AG04449 (cell line): ENCODE measurements at places on chromosomes 3 and 15.

DNA sequence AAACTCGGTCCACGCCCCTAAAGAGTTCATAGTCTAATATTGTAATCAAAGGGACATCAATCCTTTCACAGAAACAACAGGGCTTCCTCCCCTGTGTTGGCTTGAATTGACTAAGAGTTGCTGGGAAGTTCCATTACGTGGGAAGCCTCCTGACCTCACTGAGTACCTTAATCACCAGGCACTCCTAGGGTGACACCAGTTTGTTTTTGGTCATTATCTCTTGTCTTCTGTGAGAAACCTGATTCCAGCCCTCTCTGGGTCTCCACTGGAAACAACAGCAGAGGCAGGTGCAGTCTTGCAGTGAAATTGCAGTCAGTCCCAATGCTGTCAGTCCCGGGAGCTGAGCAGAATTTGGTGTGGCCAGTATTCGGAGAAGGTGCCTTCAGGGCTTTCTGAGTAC, 55.4 kb downstream of the BOC start:
- no peak for DNase-seq

GRCh38 chr15:27495963-27496459, 525.0 kb downstream of the GABRG3 start:
- no peak for DNase-seq

DNA sequence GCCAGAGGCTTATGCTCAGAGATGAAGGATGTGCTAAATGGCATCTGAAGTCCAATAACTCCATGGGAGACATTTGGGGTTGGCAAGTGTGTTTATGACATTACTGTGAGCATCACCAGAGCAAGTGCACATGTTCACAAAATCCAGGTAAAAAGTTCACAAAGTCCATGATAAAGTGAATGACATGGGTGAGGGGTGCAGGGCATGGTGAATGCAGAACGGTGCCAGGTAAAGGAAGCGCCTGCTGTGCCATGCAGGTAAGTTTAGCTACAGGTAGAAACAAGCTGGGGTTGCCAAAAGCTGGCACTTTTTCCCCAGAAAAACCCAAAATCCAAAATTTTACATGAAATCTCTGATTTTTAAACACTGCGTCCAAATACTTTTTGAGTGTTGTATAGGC, 268.2 kb downstream of the ABHD5 start:
- DNase-seq: no peak

- DNase-seq: peak; percentile 94
These were observed 157.6 kb downstream of the NFKBIZ start for GRCh38 chr3:102006812-102007485.

DNA sequence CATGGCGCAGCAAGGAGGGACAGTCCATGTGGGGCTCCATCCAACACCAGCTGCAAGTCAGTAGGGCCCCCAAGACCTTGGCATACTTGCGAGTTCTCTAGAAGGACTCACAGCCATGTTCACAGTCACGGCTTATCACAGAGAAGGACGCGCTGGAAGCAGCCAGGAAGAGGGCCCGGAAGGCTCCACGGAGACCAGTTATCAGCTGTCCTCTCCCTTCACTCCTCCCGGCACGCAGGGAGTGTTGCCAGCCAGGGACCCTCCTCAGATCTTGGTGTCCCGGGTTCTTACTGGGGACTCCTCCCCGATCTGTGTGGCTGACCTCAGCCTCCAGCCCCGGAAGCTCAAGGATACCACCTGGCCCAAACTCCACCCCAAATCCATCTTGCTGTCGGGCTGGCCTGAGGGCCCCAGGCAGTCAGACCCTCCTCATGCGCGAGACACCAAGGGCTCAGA, 68.0 kb downstream of the SLTM start:
- no peak for DNase-seq

DNA sequence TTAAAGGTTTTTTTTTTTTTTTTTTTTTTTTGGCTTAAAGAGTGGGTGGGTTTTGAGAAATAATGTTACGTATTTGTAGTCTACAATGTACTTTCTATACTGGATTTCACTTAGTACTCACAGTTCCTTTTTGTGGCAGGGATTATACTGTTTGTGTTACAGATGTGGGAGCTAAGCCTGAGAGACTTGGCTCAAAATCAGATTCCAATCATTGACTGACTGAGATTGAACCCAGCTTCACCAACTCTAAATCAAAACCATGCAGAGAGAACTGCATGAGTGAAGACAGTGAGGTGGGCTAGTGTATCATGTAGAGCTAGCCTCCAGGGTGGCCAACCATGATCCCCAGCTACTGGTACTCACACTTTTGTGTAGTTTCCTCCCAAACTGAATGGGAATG, 68.0 kb downstream of the TMEM108 start:
- no peak for DNase-seq

GRCh38 chr3:87996882-87997281, 61.9 kb downstream of the CGGBP1 start:
- DNase-seq: no peak
